Bone marrow (tissue), 2 donors: ENCODE measurements at places on chromosomes 6 and 20.

GRCh38 chr20:17189976-17190695 lies 36.7 kb upstream of the PCSK2 start:
- DNase-seq: no peak

- no peak for DNase-seq
These were observed 15.2 kb upstream of the PHACTR3 start for GRCh38 chr20:59589086-59589684.

GRCh38 chr6:151916680-151917164 lies 109.2 kb downstream of the ESR1 start:
- DNase-seq: no peak

DNA sequence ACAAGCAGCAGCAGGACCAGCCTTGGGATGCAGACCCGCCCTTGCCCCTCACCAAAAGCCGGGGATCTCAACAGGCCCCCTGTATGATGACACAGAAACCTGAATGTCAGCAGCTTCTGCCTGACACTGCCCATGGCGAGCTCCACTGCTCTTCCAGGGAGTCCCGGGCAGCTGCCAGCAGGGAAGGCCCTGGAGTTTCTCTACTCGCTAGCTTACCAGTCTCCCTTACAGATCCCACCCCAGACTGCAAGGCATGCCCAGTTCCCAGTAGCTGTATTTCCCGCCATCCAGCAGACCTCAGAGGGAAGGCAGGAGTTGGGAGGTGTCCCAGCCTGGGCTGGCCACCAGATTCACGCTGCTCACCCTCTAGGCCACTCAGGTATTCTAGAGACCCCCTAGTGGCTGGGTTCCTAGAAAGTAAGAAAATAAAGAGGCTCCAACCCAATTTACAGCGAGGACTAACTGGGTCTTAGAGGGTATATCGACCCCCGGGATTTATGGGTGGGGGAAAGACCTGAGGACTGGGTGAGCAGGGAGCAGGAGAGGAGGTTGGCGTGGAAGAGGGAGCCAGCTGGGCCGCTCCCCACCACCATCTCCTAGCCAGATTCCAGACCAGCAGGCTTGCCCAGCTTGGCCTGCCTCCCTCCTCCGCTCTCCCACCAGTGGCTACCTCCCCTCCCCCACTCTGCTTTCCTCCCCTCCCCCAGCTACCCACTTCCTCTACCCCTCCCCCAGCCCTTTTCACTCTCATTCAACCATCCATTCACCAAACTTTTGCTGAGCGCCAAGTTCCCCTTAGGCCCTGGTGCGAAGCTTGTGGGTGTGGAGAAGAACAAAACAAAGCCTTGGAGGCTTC lies 9.7 kb upstream of the HMGA1 start:
- no peak for DNase-seq
